ENCODE measurements at places on chromosomes 2 and 18.
A peak's percentile ranks its signal among the peaks of the same experiment; 100 is the strongest.

DNA sequence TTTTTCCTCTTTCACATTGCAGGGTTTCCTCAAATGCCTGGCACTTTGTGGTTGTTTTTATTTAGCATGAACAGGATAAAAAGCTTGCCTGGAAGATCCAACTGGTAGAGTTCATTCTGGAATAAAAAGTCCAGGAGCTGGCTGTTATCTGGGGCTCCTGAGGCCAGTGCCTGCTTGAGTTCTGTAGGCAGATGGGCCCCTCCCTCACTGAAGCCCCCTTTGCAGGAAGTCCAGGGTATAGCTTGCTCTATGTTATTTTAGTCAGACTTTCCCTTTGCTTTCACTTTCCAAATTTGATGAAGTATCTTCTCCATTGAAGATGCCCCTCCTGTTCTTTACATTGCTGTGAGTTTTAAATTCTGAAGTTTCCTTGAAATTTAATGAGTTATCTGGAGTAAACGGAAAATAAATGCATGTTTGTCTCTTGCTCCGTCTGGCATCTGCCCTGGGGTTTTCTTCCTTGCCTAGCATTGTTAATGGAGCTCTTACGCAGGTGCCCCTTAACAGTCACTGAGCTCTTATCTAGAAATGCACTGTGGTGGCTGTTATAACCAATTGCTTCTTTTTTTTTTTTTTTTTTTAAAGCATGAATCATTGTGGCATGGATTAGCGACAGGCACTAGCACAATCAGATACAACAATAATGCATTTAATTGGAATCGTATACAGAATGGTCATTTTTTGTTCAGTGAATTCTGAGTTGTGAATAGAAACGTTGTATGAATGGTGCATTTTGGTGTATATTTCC, 27.0 kb upstream of the LPIN1 start:
- no peak for DNase-seq

- DNase-seq: no peak
Measured at GRCh38 chr2:162458240-162458639, 114.3 kb downstream of the GCA start.

DNA sequence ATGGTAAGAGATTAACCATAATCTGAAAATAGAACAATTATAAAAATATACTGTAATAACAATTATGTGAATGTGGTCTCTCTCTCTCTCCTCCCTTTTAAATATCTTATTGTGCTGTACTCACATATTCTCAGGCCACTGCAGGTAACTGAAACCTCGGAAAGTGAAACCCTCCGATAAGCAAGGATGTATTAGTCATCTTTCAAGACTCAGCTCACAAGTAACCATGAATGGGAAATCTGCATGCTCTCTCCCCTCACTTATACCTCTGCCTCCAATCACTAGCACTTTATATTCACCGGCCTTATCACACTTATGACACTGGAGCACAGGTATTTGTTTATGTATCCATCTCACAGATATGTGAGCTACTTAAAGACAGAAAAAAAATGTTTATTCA, 139.7 kb downstream of the LRP2 start:
- no peak for DNase-seq

DNA sequence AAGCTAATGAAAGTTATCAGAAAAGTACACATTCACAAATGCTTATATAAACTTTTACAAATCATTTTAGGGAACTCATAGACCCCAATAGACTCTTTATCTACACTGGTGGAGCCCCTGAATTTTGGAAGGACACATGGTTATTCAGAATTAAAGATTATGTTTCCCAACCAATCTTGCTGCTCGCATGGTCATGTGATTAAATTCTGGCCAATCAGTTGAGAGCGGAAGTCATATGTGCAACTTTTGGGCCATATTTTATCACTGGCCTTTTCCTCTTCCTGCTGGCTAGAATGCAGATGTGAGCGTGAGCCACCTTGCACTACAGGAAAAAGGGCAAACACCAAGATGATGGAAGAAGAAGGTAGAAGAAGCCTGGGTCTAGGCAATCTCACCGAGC, 19.8 kb downstream of the THOC1 start:
- DNase-seq: no peak

DNA sequence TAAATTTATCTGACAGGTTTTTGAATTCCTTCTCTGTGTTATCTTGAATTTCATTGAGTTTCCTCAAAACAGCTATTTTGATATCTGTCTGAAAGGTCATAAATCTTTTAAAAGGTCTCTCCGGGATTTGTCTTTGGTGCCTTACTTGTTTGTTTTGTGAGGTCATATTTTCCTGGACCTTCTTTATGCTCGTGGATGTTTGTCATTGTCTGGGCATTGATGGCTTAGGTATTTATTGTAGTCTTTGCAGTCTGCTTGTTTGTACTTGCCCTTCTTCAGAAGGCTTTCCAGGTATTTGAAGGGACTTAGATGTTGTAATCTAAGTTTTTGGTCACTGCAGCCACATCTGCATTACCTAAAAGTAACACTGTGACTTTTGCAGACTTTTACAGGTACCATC, 355.2 kb downstream of the PARD3B start:
- no peak for DNase-seq

DNA sequence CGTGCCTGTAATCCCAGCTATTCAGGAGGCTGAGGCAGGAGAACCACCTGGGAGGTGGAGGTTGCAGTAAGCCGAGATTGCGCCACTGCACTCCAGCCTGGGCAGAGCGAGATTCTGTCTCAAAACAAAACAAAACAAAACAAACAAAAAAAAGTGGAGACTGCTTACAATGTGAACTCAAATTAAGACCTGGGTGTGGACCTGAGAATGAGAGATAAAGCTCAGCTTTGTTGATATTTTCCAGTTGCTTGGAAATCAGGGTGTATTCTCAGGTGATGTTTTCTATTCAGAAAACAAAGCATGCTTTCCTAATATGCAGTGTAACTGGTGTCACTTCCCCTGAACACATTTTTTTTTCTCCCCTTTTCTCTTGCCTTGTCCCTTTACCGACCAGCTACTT, 5.3 kb upstream of the CERS6 start:
- DNase-seq: no peak

GRCh38 chr2:168278424-168278888, 31.1 kb upstream of the STK39 start:
- DNase-seq: peak; percentile 50

DNA sequence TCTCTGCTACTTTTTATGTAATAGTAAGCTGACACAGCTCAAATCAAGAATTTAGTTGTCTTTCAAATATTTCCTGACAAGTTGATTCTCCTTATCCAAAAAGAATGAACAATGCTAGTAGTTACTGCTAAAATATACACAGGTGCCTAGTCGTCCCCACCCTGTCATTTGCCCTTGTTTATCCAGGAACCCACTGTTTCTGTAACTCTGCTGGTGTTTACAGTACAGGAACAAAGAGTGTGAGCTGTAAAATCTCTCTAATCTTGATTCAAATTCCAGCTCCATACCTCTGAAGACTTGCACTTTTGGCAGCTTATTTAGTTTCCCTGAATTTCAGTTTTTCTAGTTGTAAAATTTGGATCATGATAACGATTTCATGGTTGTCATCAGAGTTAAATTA, 21.1 kb upstream of the SCYGR2 start:
- DNase-seq: peak; percentile 43

DNA sequence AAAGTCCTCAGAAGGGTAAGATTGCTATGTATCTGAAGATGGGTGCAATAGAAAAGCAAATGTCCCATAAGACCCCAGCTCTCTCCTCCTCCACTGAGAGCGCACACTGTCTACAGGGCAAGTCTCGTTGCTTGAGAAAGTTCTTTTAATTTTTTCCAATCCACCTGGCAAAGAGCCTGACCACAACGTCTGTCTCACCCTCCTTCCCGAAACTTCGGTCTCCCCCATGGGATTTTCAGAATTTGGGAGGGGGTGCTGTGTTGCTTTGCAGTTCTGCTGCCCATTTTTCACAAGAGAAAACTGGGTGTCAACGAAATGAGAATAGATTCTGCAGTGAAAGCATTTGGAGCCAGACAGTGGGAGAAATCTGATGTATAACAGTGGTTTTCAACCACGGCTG, 40.4 kb downstream of the SERTAD2 start:
- no peak for DNase-seq

GRCh38 chr2:218605432-218605831, 2.3 kb upstream of the PLCD4 start:
- no peak for DNase-seq

DNA sequence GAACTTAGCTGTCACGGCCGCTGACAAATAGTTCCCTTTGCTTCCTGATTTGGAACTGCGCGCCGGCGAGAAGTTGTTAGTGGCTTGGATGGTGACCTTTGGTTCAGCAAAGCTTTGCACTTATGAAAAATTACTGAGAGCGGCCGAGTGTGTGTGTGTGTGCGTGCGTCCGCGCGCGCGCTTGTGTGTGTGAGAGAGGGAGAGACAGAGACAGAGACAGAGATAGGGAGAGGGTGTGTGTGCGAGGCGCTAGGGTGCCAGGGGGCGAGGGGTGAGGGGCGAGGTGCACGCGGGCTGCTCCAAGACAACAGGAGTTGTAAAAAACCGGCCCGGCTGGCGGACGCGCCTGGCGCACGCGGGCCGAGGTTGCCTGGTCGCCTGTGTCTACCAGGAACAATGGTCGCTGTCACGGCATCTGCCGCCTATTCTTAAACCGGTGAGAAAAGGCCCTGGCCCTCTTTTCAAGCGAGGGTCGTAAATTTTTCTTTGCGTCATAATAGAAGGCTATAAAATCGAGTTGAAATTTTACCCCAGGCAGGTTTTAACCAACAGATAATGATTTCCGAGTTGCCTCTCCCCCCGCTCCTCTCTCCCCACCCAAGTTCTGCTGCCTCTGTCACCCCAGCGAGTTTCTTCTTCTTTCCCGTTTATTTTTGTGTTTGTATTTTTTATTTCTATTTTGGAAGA, 535 bp downstream of the HOXD3 start:
- peak; percentile 76 for DNase-seq

DNA sequence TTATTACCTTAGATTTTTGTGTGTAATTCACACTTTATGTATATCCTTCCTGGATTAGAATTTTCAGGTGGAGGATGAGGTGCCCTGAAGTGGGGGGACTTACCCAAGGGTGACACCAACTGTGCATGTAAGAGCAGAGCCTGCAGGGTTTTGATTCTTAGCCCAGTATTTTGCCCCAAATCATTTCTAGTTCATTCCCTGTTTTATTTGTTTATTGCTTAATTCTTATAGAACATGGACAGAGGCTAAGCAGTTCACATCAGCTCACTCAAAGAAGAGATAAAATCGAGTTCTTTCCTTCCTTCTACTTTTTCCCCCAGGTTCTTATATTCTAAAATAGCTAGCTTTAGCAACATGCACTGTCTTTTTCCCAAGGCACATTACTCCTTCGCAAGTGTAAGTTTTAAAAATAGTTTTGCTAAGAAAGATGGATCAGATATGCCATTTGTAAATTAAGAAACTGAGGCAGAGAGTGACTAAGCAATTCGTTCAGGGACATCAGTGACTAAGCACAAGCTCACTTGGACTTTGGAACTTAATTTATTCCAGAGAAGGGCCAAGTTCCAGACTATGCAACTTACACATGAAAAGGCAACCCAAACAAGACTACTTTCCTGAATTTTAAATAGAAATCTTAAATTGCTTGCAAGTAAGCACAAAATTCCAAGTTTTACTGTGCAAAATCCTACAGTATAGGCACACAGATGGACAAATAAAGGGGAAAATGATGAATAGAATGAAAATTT, 427.9 kb upstream of the POU3F3 start:
- DNase-seq: no peak

- no peak for DNase-seq
Measured at GRCh38 chr2:206853915-206854314, 85.4 kb upstream of the CPO start.

DNA sequence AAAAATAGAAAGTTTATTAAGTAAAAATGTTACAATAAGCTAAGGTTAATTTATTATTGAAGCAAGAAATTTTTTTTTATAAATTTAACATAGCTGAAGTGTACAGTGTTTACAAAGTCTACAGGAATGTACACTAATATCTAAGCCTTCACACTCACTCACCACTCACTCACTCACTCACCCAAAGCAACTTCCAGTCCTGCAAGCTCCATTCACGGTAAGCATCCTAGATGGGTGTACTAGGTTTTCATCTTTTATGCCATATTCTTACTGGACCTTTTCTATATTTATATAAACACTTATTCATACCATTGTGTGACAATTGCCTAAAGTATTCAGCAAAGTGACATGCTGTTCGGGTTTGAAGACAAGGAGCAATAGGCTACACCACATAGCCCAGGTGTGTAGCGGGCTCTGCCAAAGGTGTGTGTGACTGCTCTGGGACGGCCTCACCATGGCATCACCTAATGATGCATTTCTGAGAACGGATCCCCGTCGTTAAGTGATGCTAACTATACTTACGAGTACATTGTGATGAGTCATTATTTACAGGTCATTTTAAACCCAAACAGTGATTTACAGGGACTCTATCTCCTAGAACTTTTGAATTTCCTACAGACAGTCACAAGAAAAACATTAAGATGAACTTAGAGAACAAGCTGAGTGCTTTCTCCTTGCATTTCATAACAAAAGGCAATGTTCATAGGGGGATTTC, 76.3 kb upstream of the ID2 start:
- no peak for DNase-seq

- no peak for DNase-seq
Measured at GRCh38 chr2:238655974-238656722, 191.7 kb upstream of the TWIST2 start.

DNA sequence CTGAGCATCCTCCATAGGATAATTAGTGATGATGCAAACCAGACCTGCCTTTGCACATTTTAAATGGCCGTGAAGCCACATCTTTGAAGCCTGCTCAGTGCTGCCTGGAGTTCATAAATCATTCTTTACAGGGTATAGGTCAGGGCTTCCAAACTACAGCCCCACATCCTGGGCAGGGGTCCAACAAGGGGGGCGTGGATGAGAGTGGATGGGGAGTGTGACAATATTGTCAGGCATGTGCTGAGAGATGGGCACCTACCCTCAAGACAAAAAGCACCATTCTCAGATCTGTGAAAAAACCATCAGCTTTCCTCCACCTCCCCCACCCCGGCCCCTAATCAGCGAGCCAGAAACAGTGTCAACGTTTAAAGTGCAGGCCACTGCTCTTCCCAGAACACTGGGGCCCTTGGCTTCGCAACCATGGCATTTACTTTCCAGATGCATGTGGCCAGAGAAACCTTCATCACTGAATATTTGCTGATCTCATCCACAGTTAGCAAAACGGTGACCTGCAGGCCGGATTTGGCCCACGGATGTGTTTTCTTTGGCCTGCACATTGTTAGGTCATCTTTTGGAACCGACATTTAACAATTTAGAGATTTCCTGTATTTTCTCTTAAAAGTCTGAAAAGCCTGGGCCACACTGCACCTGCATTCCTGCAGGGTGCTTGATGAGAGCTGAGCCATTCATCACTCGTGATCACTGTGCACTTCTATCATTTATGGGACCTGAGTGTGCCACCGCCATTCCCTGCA, 130.7 kb downstream of the ANKRD44 start:
- DNase-seq: no peak

DNA sequence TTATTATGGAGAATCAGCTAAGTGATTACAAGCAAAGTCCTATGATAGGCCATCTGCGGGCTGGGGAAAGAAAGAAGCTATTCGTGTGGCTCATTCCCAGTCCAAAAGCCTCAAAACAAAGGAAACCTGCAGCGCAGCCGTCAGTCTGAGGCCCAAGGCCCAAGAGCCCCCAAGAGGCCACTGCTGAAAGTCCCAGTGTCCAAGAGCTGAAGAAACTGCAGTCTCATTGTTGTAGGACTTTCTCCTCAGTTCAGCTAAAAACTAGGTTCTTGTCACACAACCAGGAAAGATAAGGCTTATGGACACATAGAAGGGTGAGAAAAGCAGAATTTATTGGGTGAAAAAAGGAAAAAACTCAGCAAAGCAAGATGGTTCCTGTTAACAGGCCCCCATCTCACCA, 143.2 kb downstream of the RHBDD1 start:
- no peak for DNase-seq

GRCh38 chr18:42261731-42262130, 306.7 kb downstream of the PIK3C3 start:
- DNase-seq: no peak

Measured in colonic mucosa (tissue), 4 donors.